ACHN (cell line): ENCODE measurements at places on chromosomes 5 and 9.

DNA sequence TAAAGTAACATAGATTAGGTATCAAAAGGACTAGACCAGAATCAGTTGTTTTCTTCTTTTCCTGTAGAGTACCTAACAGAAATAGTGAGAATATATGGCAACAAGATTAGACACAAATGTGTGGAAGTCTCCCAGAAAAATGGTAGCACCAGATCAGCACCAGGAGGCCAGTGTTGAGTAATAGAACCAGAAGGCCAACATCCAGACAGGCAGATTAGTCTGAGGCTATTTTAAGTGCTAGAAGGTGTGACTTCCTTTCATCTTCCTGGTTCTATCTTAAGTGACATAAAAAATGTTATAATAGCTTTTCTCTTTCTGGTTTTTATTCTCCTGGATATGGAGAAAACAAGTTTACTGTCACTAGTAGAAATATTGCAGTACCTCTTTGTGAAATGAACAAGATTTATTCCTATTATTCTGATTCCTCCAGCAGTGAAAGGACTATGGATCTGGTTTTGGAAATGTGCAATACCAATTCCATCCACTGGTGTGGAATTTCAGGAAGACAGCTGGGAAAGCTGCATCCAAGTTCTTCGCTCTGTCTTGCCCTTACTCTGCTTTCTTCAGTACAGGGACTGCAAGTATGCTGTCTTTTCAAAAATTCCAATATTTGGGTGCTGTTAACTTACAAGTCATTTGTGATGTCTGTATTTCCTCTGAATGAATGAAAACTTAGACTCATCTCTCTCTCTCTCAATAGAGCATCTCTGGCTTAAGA, 39.1 kb downstream of the SHLD3 start:
- peak; percentile 40 for DNase-seq

DNA sequence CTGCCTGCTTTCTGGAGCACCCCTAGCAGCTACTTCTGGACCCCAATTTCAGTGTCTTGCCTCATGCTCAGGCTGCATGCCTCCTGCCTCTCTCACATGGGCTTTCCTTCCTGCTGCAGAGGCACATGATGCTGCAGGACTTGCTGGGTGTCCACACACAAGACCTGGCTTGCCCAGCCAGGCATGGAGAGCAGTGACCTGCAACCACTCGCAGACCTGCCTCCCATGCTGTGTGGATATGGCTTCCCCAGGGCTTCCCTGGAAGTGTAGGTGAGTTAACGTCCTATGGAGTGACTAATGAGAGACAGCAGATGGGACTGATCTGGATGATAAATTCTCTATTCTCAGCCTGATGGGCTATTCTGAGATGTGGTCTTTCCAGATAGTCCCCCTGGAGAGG, 53.2 kb upstream of the SMIM32 start:
- peak; percentile 12 for DNase-seq

GRCh38 chr5:138844125-138844461, 31.0 kb downstream of the LRRTM2 start:
- DNase-seq = no peak

- DNase-seq = no peak
Measured at GRCh38 chr9:92887880-92888338, 10.1 kb upstream of the ZNF484 start.

DNA sequence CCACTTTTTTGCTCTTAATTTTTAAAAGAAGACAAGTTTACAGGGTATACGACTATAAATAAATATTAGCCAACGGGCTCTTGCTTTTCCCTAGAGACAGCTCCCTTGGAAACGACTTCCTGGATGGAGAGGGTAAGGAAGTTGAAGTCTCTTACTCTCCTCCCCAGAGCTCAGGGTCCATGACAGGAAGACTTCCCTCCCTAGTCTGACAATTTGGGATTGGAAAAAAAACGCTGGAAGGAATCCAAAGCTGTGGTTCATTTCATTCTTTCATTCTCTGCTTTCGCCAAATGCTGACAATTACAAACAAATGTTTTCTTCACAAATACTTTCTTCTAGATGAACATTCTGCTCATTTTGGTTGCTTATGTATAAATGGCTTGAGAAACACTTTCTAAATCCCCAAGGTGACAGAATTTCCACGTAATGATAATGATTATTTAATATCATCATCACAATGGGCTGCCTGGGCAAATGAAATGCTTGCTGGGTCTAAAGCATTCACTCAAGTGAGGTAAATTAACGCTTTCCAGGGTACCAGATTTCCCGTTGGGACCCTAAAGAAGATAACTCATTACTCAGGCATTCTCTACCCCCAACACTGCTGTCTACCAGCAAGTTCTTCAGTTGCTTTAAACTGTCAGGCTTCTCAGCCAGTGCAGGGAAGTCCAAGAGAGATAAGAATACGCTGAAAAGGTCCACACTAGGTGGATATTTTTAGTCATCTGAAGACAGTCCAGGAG, 139.8 kb upstream of the SLC30A5 start:
- no peak for DNase-seq

GRCh38 chr9:13324988-13325387, 45.5 kb upstream of the MPDZ start:
- DNase-seq = peak; percentile 7
